GM23248 (cell line): ENCODE measurements at places on chromosomes 7 and 10. TPM values are rescaled to one million over a fixed set of nuclear protein-coding genes. Genes with fewer than 3 reads are reported as not detected.

The NEUROD6 gene
- not detected in 2 replicates for total RNA-seq

GRCh38 chr7:139924461-139924860 lies 95.4 kb downstream of the TBXAS1 start:
- DNase-seq, result no peak

DNA sequence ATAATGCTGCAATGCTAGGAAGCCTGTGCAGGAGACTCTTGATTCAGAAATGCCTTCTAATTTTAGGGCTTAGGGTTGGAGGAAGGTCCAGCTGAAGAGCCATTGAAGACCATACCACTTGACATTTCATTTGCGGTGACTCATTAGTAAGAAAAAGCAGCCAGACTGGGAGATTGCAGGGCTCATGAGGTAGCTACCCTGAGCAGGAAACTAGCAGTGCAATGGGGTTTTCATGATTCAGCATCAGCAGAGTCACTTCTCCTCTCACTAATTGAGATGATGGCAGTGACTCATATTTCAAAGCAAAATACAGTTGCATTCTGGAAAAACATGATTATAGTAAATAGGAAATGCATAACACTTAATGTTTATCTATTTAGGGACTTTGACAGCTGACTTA lies 434.1 kb downstream of the DNAJB9 start:
- no peak for DNase-seq

DNA sequence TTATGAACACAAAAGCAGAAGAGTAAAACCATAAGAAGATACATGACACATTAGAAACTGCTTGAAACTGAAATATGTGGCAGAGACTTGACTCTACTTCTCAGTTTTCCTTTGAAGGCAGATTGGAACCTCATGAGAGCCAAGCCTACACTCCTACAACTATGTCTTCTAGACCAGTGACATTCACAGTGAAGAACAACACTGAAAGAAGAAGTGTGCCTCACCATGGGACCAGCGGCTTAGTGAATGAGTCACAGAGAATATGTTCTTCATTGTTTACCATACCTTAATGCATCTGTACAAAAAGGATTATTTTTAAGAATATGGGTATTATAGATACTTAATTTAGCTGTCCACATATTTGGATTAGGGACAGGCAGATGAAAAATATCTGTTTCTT lies 248.3 kb downstream of the CDC14C start:
- DNase-seq, result no peak

- peak; percentile 66 for DNase-seq
Measured at GRCh38 chr7:27182861-27183681, 2.0 kb downstream of the HOXA11 start.

DNA sequence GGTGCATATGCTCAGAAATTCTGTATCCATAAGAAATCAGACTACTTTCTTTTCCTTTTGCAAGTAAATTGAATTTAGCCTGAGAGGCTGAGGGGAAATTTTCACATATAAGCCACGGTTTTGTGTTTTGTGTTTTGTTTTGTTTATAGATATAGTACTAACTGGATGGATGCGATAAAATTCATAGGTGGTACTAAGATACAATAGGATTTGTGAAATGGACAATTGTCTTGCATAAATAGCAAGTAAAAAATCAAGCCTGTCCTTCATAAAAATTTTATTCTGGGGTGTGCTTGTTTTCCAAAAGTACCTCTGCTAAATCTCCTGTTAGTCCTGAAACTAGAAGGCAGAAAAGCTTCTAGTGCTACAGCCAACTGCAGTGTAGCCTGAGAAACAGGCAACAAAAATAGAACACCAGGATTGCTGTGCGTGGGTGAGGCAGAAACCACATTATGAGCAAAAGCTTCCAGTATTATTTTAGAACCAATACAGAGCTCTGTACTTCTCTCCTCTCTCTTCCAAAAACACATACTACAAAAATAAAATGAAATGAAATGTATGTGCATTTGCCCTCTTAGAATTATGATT lies 634 bp upstream of the HDAC9 start:
- peak; percentile 88 for DNase-seq

DNA sequence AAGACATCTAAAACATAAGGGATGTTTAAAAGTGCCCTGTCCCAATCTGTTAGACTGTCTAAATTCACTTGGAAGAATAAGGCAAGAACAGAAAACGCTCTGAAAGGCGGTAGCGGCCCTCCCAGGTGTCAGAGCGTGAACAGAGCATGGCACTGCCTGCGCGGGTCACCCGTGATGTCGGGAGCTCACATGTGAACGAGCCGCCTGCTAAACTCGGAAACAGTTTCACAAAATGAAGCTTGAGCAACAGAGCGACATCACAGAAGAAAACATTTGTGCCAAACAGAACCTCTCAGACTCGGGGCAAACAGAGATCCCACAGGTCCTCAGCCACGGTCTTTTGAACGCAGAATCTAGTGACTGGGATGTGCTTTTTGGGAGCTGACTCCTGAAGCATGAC lies 12.8 kb downstream of the BRI3 start:
- no peak for DNase-seq

The OR6B1 gene
- total RNA-seq, result not detected in 2 replicates

- DNase-seq, result no peak
Measured at GRCh38 chr10:49029666-49030065, 85.7 kb downstream of the VSTM4 start.

The TMEM243 gene
- total RNA-seq, result 52.7 and 61.7 TPM in 2 replicates

- no peak for DNase-seq
Measured at GRCh38 chr7:138338361-138338760, 121.7 kb upstream of the TRIM24 start.

DNA sequence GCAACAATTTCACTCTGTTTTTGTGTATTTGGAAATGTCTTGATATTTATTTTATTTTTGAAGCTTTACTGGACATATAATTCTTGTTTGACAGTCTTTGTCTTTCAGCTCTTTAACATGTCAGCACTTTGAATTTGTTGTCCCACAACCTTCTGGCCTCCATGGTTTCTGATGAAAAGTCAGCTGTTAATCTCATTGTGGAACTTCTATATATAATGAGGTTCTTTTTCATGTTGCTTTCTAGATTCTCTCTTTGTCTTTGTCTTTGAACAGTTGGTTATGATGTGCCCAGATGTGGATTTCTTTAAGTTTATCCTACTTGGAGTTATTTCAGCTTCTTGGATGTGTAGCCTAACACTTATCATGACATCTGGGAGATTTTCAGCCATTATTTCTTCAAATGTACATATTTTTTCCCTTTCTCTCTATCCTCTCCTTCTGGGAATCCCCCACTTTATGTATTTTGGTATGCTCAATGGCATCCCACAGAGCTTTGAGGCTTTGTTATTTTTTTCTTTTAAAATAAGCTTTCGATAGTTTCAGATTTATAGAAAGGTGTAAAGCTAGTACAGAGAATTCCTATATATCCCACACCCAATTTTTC lies 9.5 kb upstream of the LMTK2 start:
- no peak for DNase-seq

The HKDC1 gene
- total RNA-seq, result 0.13 and 0.32 TPM in 2 replicates

GRCh38 chr10:71547876-71548846 lies 151.4 kb downstream of the CDH23 start:
- peak; percentile 17 for DNase-seq

DNA sequence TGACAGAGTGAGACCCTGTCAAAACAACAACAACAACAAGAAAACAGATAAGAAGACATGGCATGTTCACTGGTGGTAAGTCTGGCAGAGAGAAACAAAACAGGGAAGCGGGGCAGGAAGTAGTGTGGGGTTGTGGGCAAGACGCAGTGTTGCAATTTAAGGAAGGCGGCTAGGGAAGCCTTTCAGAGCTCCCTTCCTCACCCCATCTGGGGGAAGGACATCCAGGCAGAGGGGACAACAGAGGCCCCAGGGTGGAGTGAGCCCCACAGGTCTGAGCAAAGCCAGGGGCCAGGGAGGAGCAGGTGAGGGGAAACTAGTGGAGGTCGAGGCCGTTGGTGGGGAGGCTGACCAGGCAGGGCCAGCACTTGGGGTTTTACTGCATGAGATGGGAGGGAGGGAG lies 16.8 kb downstream of the LAT2 start:
- DNase-seq, result no peak

DNA sequence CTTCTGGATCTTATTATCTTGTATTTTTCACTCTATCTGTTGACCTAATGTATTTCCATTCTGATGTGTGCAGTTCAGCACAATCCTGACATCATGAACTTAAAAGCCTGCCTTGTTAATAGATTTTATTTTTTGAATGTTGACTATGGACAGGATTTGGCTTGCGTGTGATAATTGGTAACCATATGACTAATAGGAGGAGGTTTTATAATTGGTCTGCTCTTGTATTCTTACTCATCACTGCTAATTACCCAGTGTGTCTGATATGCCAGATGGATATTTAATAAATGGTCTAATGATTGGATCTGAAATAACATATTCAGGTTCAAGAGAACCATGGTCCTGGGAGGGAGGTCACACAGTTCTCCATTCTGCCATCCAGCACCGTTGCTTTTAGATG lies 45.9 kb downstream of the MTURN start:
- no peak for DNase-seq

DNA sequence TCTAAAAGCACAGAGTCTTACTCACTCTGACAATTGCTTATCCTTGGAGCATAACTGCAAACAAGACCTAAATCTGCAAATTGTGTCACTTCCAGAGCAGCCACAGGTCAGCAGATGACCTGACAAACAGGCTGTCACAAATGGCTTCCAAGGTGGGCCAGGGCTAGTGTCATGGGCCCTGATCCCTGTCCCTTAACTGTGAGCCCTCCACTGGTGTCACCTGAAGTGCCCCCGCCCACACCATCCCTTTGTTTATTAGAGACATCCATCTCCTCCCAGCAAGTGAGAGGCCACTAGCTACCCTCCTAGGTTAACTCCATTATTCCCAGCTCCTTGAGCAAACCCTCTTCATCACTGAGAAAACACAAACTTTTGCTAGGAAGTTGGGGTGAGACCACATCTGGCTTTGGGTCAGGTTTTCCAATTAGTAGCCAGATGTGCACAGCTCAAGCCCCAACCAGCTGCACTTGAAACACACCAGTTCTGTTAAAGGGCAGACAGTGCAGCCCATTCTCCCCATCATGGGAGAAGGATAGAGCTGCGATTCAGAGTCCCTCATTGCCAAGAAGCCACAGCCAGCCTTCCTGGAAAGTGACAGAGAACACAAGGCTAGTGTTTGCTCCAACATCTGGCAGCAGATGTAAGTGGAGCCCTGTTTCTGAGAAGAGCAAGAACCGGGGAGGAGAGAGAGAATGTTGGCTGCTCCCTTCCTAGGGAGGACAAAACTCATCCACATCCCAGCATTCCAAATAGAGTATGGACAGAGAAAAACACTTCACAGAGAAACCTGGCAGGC lies 75.7 kb upstream of the NANOS1 start:
- no peak for DNase-seq

DNA sequence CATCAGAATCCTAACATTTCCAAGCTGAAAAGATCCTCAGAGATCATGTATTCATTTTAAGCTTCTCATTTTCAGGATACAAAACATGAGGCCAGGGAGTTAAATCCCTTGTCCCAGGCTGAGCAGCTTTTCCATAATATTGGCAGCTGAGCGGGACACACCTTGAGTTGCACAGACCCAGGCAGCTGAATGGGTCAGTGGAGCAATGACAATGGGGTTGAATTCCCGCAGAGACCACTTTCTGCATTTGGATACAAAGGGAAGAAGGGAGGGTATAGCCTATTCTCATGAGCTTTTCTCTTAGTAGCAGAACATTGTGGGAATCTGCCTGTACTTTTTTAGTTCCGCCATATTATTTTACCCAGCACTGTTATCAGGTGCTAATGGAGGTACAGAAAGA lies 49.5 kb downstream of the PRR15 start:
- no peak for DNase-seq

- no peak for DNase-seq
Measured at GRCh38 chr10:69726850-69727249, 74.9 kb upstream of the COL13A1 start.

The ATG9B gene
- total RNA-seq, result not detected in 2 replicates

GRCh38 chr7:70044064-70044463 lies 445.8 kb downstream of the AUTS2 start:
- DNase-seq, result no peak

DNA sequence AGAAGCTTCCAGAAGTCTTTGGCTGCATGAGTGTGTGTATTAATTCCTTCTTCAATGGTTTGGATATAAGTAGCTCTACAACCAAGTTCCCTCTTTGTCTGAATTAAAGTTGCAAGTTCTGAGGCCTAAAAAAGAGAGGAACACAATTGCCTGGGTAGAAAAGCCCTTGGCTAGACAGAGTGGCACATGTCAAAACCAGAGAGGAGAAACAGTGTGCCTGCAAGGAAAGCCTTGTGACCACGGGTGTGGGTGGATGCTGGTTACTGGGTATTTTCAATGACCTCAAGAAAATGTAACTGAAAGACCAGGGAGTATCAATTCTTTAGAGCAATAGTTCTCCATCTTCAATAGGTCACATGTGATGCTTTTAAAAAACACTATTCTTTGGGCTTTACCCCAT lies 148.3 kb downstream of the SVIL start:
- no peak for DNase-seq

GRCh38 chr7:28999427-28999826 lies 41.3 kb upstream of the TRIL start:
- no peak for DNase-seq

DNA sequence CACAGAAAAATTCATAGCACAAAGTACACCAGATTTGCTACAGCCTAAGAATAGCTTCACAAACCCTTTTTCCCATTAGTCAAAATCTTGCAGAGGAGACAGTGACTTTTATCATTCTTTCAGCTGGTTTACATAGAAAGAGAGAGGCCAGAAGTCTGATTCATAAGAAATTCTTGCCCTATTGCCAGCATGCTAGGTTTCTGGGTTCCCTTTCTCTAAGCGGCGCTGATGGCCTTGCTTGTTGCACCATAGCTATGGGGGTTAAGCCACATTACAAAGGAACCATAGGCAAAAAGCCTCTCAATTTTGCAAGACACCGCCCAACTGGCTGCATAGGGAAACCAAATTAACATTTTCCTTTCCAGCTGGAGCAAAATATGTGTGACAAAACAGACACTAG lies 87.4 kb downstream of the ZNF467 start:
- DNase-seq, result peak; percentile 96

The EVX1 gene
- total RNA-seq, result not detected in 2 replicates

- DNase-seq, result no peak
Measured at GRCh38 chr7:127838816-127839415, 186.9 kb downstream of the SND1 start.

GRCh38 chr10:94213980-94214379 lies 148.8 kb downstream of the NOC3L start:
- no peak for DNase-seq
